ENCODE measurements at places on chromosomes 11 and 22.

DNA sequence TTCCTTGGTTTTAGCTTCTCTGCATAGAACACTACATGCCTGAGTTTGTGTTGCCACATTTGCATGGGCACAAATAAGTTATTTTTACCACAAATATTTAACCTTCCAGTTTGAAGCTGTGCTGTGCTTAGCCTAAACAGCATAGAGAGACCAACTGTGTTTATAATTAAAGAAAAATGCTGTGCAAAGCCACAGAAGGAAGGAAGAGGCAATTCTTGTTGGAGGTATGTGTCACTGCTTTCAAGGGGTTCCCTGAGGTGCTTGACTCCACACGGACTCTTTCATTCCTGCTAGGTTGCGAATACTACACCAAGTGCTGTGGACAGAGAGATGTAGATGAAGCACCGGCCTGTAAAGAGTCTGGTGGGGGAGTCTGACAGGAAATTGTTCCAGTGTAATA lies 47.6 kb upstream of the OLFML1 start:
- no peak for DNase-seq

GRCh38 chr11:15805726-15806125 lies 550.6 kb downstream of the SOX6 start:
- DNase-seq = no peak

GRCh38 chr11:69395287-69395686 lies 86.2 kb upstream of the LINC01488 start:
- DNase-seq = no peak

DNA sequence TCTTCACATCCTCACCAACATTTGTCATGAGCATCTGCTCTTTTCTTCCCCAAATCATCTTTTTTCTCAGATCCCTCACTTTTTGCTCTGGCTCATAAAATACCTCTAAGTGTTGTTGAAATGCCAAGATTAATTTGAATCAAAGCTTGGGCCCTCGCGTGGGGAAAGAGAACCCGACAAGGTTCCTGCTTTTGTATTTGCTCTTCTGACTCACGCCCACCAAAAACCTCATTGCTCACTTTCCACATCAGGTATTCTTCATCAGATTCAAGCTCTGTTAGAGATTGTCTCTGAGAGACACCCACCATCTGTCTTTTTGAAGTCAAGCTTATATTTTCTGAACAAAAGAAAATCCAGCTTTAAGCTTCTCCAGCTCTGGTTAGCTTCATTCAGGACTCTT lies 52.9 kb upstream of the FBXO3 start:
- no peak for DNase-seq

DNA sequence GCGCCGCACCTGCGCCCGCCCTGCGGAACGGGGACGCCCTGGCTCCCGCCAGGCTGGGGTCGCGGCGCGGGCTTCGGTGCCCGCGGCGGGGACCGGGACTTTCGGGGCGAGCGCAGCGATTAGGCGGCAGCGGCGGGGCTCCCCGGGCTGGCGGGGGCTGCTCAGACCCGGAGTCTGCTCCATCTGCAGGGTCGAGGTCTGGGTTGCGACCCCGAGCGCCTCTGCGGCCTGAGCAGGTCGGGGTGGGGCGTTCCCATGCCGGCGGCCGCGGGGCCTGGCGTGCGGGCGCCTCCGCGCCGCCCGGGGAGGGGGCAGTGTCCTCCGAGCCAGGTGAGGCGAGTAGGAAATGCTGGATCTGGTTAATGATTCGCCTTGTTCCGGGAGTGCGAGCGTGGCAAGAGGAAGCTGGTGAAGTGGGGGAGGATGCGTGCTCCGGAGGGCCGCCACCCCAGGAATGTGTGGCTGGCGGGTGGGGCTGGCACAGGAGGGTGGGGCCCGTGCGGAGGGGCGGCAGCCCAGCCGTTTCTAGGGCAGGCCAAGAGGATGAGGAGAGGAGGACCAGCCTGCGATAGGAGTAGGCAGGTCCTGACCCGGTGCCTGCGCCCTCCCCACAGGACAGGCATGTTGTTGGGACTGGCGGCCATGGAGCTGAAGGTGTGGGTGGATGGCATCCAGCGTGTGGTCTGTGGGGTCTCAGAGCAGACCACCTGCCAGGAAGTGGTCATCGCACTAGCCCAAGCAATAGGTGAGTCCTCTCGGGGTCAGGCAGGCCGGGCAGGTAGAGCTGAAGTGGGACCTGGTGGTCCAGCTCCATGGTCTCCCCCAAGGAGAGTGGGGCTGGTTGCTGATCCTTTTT lies 606 bp downstream of the RASSF7 start:
- no peak for DNase-seq

GRCh38 chr11:16296273-16296672 lies 60.1 kb downstream of the SOX6 start:
- no peak for DNase-seq

DNA sequence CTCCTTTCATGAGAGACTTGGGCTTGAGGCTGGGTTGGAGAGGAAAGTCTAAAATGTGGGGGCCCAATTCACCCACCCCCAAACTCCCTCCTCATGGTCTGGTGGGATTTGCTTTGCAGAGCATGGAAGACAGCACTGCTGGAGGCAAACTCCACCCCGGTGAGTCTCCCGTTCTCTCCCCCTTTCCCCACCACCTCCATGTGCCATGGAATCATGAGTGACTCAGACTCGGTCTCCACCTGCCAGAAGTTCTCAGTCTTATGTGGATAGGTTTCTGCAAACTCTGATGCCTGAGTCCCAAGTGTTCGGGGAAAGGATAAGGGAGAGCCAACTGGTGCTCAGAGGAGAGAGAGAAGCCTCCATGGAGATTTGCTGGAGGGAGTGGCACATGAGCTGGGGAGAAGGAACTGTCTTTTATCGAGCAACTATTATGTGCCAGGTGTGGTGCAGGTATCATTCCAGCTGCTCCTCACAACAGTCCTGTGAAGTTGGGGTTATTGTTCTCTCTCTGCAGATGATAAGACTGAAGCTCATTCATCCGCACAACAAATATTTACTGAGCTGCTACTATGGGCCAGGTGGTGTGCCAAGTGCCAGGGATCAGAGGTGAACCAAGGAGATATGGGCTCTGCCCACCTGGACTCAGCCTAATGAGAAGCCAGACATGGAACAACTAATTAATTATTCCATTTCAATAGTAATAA lies 6.6 kb downstream of the PLEKHB1 start:
- DNase-seq = no peak

- peak; percentile 10 for DNase-seq
Observed at GRCh38 chr11:75298191-75298975, 53.1 kb downstream of the ARRB1 start.

DNA sequence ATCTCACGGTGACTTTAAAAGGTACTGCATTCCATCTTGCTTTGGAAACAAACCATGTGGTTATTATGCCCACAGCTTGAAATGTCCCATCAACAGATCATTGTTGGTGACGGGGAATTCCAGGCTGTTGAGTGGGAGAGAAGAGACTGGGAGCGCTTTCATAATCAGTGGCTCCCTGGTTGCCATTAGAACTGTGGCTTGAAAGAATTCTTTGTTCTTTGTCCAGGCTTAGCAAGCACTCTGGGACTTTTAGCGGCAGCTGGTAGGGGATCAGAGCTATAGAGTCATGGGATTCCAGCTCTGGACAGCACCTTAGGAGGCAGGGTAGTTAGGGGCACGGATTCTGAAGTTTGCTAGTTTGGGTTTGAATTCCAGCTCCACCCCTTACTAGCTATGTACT lies 22.0 kb downstream of the MMP20 start:
- no peak for DNase-seq

- DNase-seq = no peak
Observed at GRCh38 chr11:35911013-35911412, 32.8 kb upstream of the LDLRAD3 start.

DNA sequence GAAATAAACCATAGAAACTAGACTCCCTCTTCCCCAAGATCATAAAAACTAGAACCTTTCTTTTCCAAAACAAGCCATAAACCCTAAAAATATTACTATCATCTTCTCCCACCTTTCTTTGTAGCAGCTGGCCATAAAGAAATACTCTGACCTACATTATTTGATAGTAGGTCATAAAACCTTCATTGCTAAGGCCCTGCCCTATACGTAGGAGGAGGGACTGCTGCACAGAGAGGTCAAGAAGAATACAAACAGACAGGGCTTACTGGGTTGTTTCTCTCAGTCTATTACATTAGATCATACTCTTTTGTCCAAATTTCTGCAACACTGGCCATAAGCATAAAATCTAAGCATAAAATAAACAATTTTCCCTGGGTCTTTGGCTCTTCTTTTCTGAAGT lies 101.5 kb downstream of the TYR start:
- DNase-seq = no peak

DNA sequence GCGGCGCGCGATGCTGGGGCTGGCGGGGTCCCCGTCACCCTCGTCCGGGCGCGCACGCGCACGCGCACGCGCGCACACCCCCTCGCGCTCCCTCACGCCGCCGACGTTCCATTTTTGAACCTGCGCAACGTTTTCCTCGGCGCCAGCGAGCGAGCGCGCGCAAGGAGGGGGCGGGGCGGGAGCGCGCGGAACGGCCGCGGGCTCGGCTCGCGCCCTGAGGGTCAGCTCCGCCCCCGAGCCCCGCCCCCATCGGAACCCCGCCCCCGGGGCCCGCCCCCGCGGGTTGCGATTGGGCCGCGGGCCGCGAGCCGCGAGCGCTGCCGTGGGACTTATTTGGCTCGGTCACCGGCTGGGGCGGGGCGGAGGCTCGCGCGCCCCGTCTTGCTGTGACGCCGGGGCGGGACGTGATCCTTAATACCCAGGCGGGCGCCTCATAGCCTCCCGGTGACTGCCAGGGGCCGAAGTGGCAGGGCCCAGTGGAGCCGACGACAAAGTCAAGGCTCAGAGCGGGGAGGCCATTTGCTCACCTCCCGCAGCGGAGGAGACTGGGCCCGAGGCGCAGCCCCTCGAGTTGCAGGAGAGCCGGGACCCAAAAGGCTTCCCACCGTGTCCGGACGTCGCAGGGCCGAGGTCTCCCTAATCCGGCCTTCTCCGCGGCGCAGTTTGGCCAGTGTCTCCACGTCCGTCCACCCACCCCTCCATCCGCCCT lies at the start of gene CBX7:
Gene CBX7 (minus strand): TSS at position 170 of the 709 bp plus-strand sequence. CDS start 236 bp downstream, outside the sequence.
- peak; percentile 86 for DNase-seq

DNA sequence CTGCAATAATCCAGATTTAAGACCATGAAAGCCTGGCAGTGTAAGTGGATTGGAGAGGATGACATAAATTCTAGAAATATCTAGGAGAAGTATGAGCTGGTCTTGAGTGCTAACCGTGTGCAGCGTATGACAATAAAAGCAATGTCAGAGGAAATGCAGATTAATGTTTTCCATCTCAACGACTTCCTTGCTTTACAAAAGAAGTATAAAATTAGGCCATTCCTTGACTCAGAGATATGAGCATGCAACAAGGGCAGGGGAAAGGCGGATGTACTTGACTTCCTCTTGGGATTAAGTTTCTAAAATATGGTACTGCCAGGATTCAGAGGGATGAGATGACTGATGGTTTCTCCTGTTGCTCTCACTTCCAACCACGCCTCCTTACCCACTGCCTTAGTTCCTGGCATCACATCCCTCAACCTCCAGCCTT lies 32.3 kb downstream of the ADAMTS15 start:
- no peak for DNase-seq

DNA sequence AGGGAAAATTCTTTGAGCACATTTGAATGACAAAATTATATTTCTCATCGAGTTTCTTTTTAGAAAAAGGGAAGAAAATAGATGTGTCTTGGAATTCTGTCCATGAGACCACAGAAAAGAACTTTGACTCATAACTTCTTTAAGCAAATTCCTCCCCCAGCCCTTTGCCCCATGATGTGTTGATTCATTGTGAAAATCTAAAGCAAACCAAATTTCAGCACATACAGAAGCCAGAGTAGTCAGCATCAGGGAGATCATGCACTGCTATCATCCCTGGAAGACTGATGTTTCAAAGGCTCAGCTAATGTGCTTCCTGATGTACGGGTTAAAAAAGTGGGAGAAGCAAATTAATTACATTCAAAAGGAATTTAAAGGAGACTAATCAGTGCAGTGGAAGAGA lies 159.7 kb downstream of the FAT3 start:
- DNase-seq = no peak

GRCh38 chr11:66970371-66970806 lies 4.7 kb upstream of the C11orf86 start:
- no peak for DNase-seq

GRCh38 chr22:43500792-43501785 lies 89.3 kb downstream of the MPPED1 start:
- no peak for DNase-seq

DNA sequence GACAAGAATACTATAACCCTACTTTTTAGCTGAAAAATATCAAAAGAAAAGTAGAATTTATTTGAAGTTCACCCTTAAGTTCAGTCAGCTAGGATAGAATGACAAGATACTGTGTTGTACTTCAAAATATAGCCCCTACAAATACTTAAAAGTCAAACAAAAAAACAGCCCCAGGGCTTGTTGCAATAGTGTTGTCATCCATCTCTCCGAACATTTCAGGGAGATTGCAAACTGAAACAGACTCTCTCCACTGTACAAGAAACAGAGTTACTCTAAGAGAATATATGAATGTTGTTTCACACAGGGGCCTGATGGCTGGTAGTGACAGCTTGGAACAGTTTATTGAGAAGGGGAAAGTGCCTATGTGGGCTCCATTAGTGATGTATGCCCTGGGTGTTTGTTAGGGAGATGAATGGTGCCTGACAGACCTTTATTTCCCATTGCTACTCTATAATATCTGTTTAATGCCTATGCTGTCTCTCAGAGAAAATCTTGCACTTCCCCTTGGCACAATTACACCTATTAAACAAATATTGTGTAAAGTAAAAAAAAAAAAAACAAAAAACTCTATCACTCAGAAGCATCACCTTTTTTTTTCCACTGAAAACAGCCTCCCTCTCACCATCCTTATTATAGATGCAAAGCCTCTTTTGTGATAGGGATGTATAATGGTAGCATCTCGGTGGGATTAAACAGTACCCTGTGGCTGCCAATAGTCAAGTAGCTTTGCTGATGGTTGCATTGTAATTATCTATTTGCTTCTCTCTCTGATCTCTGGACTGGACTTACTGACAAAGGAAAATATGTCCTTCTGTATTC lies 506.3 kb upstream of the LUZP2 start:
- DNase-seq = no peak

DNA sequence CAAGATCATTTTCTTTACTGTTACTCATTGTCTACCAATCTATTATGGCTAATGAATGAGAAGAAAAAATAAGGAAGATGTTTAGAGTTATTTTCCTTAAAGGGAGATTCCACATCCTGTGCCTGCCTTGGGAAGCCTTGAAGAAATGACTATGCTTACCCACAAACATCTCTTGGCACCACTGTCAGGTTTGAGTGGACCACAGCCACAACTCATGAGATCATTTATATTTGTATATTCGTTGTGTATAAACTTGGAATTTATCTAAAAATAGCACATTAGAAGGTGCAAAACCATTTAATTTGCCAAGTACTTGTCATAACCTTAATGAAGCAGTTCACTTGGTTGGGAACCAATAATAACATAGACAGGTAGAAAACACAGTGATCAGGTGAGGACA lies 740.8 kb downstream of the DLG2 start:
- no peak for DNase-seq

DNA sequence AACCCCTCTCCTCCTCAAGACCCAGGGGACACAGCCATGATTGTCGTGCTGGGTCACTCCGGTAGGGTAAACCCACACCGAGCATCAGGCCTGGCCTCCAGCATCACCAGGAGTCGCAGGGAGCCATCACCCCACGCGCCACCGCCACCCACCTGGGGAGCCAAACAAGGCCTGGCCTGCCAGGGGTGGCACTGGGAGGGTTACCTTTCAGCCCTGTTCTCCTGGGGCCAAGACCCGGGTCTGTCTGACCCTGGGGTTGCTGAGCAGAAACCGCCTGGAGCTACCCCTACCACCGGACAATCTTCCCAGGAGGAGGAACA lies 39.3 kb upstream of the NNMT start:
- no peak for DNase-seq
